ENCODE measurements at places on chromosomes 5 and 9. TPM values are rescaled to one million over a fixed set of nuclear protein-coding genes. Genes with fewer than 3 reads are reported as not detected.

CYSTM1 gene
- 25.0 TPM for total RNA-seq

- H3K36me3 ChIP-seq: peaks cover 35% of the 10 kb centered on the region
- peak overlapping the region; percentile 32 for H3K4me3 ChIP-seq
- H3K27me3 ChIP-seq: no peaks in the 10 kb centered on the region
- peak overlapping the region; percentile 71 for H3K27ac ChIP-seq
- peaks cover 3% of the 10 kb centered on the region for H3K4me1 ChIP-seq
Measured at GRCh38 chr9:37433867-37434371, 11.4 kb downstream of the GRHPR start.

GRCh38 chr5:151740336-151740942, 18.0 kb downstream of the ATOX1 start:
- peak; percentile 77 for DNase-seq
- peak overlapping the region; percentile 22 for H3K4me3 ChIP-seq
- H3K27ac ChIP-seq: peak overlapping the region; percentile 70
- no peaks in the 10 kb centered on the region for H3K27me3 ChIP-seq
- peaks cover 10% of the 10 kb centered on the region for H3K36me3 ChIP-seq

DNA sequence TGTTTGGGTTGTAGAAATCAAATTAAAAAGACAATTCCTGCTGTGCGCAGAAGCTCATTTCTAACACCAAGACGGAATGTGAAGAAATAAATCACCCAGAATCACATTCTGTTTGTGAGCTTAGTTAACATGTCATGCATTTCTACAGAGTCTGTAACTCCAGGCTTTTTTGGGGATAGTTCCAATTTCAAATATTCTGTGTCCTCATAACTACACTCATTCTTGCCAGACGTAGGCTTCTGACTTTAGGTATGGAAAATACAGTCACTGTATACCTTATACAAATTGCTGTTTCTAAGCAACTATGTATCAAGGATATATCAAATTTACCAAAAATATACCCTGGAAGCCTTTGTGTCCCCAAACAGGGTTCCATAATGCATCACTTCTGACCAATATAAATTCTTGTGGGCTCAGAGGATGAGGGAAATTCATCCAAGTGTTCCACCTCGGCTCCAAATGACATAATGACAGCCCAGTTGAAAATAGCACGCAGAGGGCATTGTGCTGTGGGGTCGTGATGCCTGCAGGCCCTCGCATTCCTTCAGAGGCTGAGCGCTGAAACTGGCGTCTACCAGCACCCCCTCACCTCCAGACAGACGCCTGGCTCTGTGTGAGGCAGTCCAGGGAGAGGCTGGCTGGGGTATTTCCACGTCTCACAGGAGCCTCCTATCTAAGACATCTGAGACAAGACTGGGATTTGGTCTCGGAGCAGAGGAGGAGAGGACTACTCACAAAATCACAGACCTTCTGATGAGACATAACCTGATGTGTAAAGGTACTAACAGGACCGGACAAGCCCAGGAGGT, 79.8 kb downstream of the KLF4 start:
- H3K27ac ChIP-seq: no peak overlapping the region
- no peaks in the 10 kb centered on the region for H3K4me1 ChIP-seq
- no peaks in the 10 kb centered on the region for H3K36me3 ChIP-seq
- DNase-seq: no peak

DNA sequence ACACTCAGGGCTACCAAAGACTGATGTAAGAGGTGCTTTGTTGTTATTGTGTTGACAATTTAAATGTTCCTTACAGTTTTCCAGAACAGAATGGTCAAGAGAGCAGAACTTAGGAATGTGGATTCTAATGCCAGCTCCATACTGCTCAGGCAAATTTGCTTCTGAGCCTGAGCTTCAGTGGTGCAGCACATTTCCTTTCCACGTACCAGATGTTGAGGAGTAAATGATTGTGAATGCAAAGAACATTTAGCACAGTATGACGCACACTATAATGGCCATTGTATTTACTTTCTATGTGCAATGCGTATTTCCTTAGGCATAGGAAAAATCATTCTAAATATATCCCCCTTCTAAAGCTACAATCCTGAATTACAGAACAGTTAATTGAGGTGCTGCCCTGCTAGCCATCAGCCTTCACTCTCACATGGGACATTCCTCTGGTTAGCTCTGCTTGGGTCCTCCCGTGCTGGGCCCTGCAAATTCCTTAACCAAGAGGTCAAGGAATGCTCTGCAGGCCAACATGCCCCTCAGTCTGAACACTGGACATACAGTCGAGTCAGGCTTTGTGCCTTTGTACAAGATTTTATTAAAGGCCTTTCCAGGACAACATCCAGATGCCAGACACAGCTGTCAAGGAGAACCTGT, 21.1 kb upstream of the TMEM174 start:
- no peak for DNase-seq
- no peaks in the 10 kb centered on the region for H3K27me3 ChIP-seq
- no peaks in the 10 kb centered on the region for H3K36me3 ChIP-seq
- H3K27ac ChIP-seq: no peak overlapping the region
- no peak overlapping the region for H3K4me3 ChIP-seq

- H3K4me3 ChIP-seq: no peak overlapping the region
- no peaks in the 10 kb centered on the region for H3K27me3 ChIP-seq
- no peak overlapping the region for H3K27ac ChIP-seq
- no peaks in the 10 kb centered on the region for H3K4me1 ChIP-seq
- DNase-seq: no peak
- no peaks in the 10 kb centered on the region for H3K36me3 ChIP-seq
Measured at GRCh38 chr5:126004636-126005035, 418.6 kb upstream of the GRAMD2B start.

DNA sequence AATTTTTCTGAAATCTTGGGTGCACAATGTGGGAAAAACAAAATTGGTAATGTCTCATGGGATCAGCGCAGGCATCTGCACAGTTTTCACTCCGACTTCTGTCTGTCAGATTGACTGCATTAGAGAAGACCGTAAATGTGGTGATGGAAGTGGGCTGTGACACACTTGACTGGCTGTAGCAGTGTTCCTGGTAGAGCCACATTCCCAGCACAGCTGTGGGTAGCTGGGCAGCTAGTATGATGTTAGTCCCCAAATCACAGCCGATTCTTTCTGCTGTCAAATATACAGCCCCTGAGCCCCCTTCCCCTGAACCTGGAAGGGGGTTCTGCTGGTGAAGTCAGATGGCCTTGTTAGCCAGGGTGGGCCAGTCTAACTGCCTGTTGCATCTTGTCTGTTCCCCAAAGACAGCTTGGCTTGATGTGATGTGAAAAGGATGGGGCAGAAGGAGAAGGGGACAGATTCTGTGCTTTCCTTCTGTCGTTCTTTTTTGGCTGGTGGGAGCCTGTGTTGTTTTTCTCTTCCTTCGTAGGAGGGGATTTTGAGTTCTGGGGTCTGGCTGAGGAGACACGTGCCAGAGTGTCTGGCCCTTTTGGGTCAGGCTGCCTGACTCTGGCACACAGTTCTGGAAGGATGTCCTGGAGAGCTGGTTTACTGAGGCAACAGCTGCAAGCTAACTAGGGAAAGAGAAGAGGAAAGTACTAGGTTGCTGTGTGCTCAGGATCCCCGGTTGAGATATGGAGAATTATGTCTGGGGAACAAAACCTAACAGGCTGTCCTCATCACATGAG, 66.4 kb upstream of the SPRY4 start:
- no peak for DNase-seq
- no peaks in the 10 kb centered on the region for H3K27me3 ChIP-seq
- H3K4me1 ChIP-seq: peaks cover 15% of the 10 kb centered on the region
- H3K4me3 ChIP-seq: no peak overlapping the region
- H3K36me3 ChIP-seq: no peaks in the 10 kb centered on the region

DNA sequence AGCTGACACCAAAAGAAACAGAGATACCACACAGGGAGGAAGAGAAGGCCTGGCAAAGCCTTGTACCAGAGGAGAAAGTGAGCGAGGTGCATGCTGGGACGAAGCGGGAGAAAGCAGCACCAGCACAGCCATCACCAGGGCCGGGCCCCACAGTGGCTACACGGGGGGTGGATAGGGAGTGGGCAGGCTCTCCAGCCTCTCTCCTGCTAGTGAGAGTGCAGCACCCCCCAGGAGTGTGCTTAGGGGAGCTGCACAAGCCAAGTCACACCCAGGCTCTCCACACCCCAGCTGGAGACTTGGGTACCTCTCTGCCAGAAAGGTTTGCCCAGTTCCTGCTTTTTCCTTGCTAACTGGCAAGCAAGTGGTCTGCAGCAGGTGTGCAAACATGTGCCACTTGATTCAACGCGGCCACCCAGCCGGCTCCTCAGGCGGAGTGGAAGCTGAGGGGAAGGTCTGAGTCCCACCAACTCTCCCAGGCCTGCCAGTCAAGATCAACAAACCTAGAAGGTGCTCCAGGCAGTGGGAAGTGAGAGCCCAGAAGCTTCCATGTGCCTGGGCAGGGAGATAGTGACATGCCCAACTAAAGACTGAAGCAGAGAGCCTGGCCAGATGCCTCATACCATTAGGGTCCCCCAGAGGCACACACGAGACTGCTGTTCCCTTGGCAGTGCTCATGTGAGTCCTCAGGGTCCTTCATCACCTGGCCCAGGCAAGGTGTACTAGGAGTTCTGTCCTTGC, 39.9 kb downstream of the BICD2 start:
- no peaks in the 10 kb centered on the region for H3K27me3 ChIP-seq
- H3K27ac ChIP-seq: no peak overlapping the region
- no peak overlapping the region for H3K4me3 ChIP-seq

- no peaks in the 10 kb centered on the region for H3K36me3 ChIP-seq
- no peak overlapping the region for H3K27ac ChIP-seq
- no peak overlapping the region for H3K4me3 ChIP-seq
- DNase-seq: no peak
- no peaks in the 10 kb centered on the region for H3K4me1 ChIP-seq
Measured at GRCh38 chr5:68521776-68522175, 306.2 kb downstream of the PIK3R1 start.

- no peak overlapping the region for H3K4me3 ChIP-seq
- no peaks in the 10 kb centered on the region for H3K4me1 ChIP-seq
- H3K27ac ChIP-seq: no peak overlapping the region
- no peak for DNase-seq
- H3K36me3 ChIP-seq: no peaks in the 10 kb centered on the region
Measured at GRCh38 chr9:89975024-89975423, 370.2 kb downstream of the GADD45G start.

GRCh38 chr9:111542497-111543254, 17.7 kb downstream of the ZNF483 start:
- DNase-seq: no peak
- peaks cover 97% of the 10 kb centered on the region for H3K36me3 ChIP-seq
- H3K4me3 ChIP-seq: no peak overlapping the region
